Stimulated activated CD4-positive, alpha-beta T cell treated with anti-CD3 and anti-CD28 coated beads, Interleukin-4, amount 100 ng/mL, for 4 hours (primary cell): ENCODE measurements at places on chromosomes 6 and 20.

- no peak for DNase-seq
These were observed 13.9 kb upstream of the ABHD16B start for GRCh38 chr20:63847237-63848002.

DNA sequence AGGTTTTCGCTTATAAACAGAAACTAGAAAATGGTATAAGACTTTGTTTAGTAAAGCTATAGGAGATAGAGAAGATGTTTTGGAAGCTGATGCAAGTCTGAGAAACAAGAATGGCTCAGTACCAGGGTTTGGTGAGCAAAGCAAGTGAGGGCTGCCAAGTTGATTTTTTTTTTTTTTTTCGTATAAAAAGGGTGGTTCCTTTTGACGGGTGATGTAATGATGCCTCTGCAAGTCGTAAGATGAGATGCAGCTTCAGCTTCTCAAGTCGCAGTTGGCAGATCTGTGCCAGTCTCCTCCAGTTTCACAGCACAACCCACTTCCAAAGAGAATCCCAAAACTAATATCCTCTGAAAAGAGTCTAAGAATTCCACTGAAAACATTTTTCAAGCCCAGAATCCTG lies 252.8 kb upstream of the CDH4 start:
- DNase-seq, result no peak

- no peak for DNase-seq
These were observed 82.1 kb downstream of the GCNT2 start for GRCh38 chr6:10603219-10603618.

GRCh38 chr6:53568776-53569616 lies 24.1 kb upstream of the GCLC start:
- no peak for DNase-seq

DNA sequence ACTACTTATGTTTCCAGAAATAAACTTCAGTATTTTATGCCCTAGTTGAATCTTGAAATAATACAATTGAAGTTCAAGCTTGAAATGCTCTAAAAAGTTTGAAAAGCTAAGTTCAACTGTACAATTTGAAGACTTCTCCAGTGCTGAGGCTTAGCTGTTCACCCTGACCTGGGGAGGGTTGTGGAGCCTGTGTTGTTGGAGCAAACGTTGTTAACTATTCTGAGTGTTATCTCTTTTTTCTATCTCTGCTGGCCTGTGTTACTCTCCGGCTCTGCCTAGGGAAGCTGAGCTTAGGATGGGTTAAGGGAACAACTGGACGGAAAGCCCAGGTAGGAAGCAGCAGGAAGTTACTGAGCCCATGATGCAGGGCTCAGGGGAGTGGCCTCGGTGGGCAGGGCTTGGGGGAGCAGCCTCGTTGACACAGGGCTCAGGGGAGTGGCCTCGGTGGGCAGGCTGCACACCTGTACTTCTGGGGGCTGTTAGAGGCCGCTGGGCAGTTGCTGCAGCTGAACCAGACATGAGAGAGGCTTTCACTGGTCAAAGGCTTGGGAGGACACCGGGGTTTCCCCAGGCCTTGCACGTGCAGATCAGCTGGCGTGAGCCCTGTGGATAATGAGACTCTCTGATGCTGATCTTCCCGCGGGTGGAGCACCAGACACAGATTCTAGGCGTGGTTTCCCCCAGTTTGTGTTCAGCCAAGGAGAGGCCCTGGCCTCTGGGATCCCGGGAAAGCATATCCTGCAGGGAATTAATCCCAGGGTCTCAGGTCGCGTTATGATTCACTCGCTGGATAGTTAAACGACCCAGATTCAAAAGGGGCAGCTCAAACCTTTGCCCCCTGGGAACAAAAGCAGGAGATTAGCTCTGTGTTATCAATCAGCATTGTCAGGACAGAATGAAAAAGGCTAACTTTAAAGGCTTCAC lies 58.9 kb downstream of the ERMARD start:
- no peak for DNase-seq

DNA sequence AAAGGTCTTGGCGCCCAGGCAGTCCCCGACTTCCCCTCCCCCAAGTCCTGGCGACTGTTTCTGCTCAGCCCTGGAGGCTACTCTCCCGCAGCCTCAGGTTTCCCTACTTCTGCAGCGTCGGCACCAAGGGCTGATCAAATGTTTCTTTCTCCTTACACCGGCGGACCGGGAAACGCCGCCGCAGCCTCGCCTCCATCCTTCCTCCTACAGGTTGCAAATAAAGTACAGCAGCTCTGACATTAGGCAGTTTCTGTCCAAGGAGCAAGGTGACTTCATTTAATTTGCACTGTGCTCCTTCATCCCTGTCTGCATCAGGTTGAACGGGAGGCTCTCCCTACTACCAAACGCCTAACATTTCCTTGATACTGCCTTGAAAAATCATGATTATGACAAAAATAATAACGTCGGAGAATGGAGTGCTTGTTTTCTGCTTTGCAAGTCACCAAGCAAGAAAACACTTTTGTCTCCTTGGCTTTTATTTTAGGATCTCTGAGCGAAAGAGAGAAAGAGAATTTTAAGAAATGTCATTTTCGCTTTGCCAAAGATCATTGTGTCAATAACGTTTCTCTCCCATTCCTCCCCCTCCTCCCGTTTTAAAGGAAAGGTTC lies 1.0 kb downstream of the CLIC5 start:
- DNase-seq, result peak; percentile 6

DNA sequence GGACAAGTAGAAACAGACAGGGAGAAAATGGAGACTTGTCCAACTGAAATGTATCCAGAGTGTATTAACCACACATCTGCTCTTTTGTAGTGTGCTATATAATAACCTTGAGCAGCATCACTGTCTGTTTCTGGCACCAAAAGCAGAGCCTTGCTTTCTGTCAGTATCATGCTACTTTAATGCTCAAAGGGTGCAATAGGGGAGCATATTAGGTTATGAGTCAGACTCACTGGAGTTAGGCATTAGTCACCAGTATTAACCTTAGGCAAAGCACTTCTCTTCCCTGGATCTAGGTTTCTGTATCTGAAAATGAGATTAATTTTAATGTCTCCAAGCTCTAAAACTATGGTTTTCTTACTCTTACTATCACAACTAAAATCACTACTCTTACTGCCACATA lies 280.1 kb downstream of the TFAP2B start:
- no peak for DNase-seq

GRCh38 chr20:15866916-15867730 lies 706.1 kb downstream of the KIF16B start:
- DNase-seq, result no peak

- no peak for DNase-seq
These were observed 35.8 kb downstream of the GCNT2 start for GRCh38 chr6:10556992-10557391.

DNA sequence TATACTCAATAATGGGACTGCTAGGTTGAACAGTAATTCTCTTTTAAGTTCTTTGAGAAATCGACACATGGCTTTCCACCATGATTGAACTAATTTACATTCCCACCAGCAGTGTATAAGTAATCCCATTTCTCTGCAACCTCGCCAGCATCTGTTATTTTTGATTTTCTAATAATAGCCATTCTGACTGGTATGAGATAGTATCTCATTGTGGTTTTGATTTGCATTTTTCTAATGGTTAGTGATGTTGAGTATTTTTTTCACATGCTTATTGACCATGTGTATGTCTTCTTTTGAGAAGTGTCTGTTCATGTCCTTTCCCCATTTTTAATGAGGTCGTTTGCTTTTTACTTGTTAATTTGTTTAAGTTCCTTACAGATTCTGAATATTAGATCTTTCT lies 66.5 kb downstream of the STK4 start:
- DNase-seq, result no peak

DNA sequence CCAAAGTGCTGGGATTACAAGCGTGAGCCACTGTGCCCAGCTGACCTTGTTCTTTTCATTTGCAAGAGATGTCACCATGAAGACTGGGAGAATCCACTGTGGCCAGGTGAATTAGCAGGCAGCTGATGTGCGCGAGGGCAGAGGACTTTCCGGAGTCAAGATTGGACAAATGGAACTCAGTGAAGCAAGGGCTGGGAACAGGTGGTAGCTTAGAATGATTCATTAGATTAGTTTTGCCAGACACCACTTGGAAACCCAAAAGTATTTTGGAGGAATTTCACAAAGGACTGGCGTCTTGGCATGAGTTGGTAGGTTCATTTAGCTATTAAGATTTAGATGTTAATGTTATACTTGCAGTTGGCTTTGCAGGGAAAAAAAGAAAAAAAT lies 4.7 kb upstream of the AKAP7 start:
- DNase-seq, result no peak

DNA sequence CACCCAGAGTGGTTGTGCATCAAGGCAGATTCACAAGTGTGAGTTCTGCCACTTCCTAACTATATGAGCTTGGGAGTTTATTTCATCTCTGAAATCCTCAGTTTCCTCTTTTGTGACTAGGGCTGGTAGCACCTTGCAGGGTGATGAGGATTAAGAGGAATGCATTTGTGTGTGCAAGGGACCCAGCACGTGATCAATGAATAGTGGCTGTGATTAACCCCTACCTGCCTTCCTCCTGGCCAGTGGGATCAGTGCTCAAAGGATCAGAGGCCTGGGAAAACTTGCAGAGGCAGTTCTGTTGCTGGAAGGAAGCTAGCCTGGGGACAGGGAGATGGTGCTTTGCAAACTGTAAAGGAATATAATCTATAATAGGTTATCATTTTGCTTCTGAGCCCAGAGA lies 7.3 kb downstream of the SDC4 start:
- DNase-seq, result no peak

DNA sequence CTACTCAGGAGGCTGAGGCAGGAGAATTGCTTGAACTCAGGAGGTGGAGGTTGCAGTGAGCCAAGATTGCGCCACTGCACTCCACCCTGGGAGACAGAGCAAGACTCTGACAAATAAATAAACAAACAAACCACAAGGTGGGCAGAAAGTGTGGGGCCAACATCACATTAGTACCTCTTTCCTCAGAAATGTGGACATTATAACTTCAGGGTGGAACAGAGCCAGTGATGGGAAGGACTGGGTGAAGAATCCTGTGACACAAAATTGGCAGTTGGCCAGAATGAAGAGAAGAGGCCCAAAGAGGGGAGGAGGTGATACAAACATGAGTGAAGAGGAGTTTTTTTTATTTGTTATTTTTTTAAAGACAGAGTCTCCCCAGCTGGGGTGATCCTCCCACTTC lies 50.6 kb downstream of the NUP153 start:
- DNase-seq, result no peak

GRCh38 chr6:24581084-24581669 lies 64.8 kb downstream of the KIAA0319 start:
- DNase-seq, result peak; percentile 73

DNA sequence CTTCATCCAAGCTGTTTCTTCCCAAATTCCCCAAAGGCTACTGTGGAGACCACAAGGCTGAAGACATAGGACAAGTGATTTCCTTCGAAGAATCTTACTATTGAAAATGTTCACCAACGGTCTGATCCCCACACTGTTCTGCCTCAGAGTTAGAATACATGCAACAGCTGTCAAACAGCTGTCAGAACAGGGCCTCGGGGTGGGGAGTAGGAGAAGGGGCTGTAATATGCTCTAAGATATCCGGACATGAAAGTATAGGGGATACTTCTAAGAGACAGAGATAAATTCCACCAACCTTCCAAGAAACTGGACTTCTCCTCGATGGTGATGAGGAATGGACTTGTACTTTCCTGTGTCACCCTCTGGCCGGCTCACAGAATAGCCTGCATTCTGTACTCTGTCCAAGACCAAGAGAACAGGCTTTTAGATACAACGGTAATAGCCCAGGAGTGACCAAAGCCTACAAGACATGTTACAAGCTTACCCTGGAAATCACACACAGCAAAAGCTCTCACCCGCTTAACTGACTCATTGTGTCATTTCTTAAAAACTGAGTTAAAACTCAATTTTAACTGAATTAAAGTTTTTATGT lies 69.2 kb upstream of the PTGIS start:
- no peak for DNase-seq

GRCh38 chr20:41222296-41222695 lies 85.0 kb downstream of the PLCG1 start:
- no peak for DNase-seq

- no peak for DNase-seq
These were observed 30.9 kb downstream of the LRRC1 start for GRCh38 chr6:53825532-53826321.

DNA sequence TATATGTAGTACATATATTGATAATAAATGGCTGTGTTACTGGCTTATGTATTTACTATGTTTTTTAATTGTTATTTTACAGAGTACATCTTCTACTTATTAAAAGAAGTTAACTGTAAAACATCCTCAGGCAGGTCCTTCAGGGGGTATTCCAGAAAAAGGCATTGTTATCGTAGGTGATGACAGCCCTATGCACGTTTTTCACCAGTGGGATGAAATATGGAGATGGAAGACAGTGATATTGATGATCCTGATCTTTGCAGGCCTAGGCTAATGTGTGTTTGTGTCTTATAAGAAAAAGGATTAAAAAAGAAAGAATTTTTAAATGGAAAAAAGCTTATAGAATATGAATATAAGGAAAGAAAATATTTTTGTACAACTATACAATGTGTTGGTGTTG lies 7.5 kb downstream of the CD2AP start:
- no peak for DNase-seq

- DNase-seq, result no peak
These were observed 68.1 kb downstream of the ITCH start for GRCh38 chr20:34431168-34431567.

DNA sequence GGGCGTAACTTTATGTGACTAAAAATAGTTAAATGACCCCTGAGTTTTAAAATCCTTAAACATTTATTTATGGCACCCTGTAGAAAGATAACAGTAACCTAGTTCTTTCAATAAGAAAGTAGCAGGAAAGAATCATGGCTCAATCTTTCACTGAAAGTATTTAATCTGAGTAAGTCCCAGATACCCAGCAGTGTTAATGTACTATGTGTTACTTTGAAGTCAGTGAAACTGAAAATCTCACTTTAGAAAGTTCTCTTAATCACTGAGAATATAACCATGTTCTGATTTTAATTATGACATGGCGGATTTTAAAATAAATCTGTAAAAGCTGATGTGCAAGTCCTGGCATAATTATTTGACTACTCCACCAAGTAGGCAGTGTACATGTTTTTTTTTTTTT lies 8.1 kb upstream of the HEY2 start:
- no peak for DNase-seq

- no peak for DNase-seq
These were observed 259.9 kb downstream of the DLL1 start for GRCh38 chr6:170030821-170031471.

- no peak for DNase-seq
These were observed 554.2 kb downstream of the CDH26 start for GRCh38 chr20:60512443-60512842.

DNA sequence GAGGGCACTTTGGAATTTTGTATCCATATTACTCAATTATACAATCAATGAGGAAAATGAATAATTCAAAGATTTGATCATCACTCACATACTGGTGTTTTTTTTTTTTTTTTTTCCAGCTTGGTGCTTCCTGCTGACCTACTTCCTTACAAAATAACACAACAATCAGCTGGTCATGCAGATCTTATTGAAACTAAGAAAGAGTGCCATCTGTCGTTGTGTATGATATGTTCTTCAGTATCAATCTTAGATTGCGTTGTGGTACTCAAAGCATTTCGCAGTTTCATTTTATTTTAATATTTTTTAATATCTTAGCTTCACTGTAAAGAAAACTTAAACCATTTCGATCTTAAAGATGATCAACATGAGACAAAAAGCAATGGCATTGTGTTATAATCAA lies 155.6 kb downstream of the OGFRL1 start:
- no peak for DNase-seq

- no peak for DNase-seq
These were observed 12.1 kb upstream of the THEMIS start for GRCh38 chr6:127912914-127913313.

GRCh38 chr20:32920066-32920465 lies 61.3 kb downstream of the EFCAB8 start:
- DNase-seq, result no peak

GRCh38 chr20:44460795-44461141 lies 14.9 kb upstream of the TTPAL start:
- no peak for DNase-seq
